ENCODE measurements at places on chromosomes 6 and 20.

DNA sequence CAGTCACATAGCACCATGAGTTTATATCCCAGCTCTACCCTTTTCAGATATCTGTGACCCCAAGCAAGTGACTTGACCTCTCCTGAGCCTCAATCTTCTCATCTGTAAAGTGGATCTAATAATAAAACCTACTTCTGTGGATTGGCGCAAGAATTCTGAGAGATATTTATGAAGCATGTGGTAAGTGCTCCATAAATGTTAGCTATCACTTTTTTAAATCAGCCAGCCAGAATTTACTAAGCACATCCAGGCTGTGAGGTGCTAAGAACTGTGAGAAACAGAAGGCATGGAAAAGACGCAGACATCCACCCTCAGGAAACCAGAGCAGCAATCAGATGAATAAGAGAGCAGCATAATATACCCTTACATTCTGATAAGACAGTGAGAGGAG lies 862 bp downstream of the C20orf96 start:
- no peak for DNase-seq

DNA sequence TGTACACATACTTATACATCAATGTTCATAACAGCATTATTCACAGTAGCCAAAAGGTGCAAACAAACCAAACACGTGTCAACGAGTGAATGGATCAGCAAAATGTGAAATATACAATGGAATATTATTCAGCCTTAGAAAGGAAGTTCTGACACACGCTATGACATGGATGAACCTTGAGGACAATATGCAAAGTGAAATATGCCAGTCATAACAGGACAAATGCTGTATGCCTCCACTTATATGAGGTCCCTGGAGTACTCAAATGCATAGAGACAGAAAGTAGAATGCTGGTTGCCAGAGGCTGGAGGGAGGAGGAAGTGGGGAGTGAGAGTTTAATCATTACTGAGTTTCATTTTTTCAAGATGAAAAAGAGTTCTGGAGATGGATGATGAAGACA lies 37.8 kb upstream of the IGF2R start:
- DNase-seq, result no peak

DNA sequence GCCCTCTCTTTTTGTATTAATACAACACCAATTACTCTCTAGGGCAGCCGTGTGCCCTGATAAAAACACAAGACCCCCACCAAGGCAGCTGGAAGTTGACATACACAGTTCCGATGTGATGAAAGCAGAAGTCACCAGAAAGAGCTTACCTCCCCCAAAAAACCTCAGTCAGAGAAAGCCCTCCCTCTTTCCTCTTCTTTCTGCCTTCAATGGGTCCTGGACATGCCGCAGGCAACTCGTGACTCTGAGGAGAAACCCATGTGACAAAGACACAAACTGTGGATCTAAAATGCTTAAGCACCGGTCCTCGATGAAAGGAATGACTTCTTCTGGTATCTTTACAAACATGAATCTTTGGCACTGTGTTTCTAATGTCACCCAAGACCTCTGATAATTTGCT lies 117.7 kb upstream of the CCDC28A start:
- DNase-seq, result no peak

DNA sequence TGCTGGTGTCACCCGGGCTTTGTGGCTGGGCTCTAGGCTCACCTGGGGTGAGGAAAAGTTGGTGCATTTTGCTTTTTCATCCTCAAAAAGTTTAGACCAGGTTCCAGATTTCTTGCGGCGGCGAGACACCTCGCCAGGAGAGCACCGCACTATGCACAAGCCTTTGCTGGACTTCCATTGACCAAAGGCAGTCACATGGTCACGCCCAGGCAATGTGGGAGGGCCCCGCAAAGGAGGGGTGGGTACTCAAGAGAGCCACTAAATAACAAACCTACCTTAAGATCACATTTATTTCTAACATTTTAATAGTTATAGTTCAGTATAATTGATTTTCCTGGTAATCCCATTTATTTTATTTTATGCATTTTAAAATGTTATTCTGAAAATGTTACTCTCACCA lies 3.0 kb upstream of the KIF16B start:
- DNase-seq, result no peak

- DNase-seq, result no peak
Measured at GRCh38 chr20:40441771-40442170, 247.3 kb downstream of the MAFB start.

DNA sequence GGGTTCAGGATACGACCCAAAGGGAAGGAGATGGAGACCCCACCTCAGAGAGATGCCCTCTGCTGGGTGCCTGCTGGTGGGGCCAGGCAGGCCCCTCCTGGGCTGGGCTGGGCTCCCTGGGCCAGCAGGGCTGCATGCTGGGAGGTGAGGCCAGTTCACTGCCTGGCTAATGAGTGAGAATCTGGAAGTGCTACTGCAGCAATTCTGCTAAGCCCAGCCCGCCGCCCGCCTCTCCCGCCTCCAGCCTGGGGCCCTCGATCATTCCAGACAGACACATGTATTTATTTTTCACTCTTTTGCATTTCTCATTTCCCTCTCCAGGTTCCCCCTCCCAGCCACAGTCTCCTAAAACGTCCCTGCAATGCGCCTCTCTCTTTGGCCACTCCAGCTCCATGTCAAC lies 79.6 kb downstream of the CDH22 start:
- no peak for DNase-seq

DNA sequence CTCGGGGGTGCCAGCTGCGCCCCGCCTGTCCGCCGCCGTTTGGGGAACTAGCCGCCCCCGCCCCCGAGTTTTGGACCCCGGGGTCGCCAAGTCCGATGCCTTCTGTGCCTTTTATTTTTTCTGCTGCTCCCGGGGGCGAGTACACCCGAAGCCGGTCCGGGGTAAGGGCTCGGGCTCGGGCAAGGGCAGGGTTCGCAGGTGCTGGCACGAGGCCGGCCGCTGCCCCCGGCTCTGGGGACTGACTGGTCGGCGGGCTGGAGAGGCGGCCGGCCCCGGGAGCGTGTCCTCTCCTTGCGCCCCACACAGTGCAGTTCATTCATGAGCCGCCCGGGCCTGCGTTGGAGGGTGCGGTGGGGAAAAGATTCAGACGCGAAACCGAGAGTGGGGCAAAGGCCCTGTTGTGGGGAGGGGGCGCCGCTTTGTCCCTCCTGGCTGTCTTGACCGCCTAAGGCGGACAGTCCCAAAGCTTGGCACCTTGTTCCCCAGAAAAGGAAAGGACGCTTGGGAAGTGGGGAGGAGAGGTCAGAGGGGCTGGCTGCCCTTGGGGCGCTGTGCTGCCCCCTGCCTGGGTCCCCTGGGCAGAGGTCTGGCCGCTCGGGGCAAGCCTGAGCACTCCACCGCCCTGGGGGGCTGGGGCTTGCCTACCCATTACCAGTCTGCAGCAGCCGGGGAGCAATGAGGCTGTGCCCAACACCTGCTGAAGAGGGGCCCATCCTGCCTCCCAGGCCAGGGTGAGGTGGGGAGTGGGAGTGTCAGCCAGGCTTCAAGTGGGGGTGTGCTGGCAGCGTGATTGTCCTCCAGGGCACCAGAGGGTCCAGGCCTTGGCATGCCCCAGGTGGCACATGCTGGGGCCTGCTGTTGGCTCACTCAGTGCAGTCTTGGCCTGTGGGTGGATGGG lies 915 bp downstream of the TMEM63B start:
- no peak for DNase-seq

DNA sequence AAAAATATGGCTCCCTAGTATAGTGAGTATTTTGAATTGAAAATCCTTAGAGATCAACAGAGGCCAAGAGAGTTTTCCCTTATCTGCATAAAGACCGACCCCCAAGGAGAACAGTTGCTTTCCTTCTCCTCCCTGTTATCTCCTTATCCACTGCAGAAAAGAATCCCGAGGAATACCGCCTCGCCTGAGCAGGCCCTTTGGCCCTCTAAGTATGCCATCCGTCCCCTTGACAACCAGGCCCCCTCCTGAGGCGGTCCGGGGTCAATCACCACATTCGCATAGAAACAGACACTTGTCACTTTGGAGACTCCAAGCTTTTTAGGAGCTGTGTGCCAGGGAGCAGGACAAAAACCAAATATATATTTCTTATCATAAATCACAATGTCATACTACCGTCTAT lies 15.9 kb upstream of the GGTLC1 start:
- DNase-seq, result no peak

- peak; percentile 88 for DNase-seq
Measured at GRCh38 chr20:57040924-57041323, 225.5 kb downstream of the BMP7 start.

GRCh38 chr20:54276577-54277169 lies 68.8 kb downstream of the PFDN4 start:
- no peak for DNase-seq

- DNase-seq, result no peak
Measured at GRCh38 chr6:170434821-170435155, 118.3 kb downstream of the PSMB1 start.
